ENCODE measurements at places on chromosomes 2 and 18.

DNA sequence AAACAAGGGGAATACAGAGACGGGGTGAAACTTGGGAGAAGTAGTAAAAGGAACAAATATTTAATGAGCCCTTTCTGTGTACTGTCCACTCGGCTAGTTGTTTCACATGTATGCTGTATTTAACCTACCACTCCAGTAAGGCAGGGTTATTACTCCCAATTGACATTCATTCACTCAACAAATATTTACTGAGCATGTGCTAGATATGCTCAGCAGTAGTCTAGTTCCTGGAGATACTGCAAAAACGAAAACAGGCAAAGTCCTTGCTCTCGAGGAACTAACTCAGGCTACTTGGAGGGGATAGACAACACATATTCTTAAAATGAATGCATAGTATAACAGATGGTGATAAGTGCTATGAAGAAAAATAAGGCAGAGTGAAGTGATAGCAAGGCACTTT lies 207.3 kb downstream of the SS18 start:
- no peak for DNase-seq

- DNase-seq = no peak
These were observed 245.7 kb downstream of the IKZF2 start for GRCh38 chr2:212905640-212906201.

GRCh38 chr2:1307670-1308069 lies 105.6 kb upstream of the TPO start:
- no peak for DNase-seq

GRCh38 chr2:222701721-222702131 lies 30.3 kb downstream of the MOGAT1 start:
- no peak for DNase-seq

DNA sequence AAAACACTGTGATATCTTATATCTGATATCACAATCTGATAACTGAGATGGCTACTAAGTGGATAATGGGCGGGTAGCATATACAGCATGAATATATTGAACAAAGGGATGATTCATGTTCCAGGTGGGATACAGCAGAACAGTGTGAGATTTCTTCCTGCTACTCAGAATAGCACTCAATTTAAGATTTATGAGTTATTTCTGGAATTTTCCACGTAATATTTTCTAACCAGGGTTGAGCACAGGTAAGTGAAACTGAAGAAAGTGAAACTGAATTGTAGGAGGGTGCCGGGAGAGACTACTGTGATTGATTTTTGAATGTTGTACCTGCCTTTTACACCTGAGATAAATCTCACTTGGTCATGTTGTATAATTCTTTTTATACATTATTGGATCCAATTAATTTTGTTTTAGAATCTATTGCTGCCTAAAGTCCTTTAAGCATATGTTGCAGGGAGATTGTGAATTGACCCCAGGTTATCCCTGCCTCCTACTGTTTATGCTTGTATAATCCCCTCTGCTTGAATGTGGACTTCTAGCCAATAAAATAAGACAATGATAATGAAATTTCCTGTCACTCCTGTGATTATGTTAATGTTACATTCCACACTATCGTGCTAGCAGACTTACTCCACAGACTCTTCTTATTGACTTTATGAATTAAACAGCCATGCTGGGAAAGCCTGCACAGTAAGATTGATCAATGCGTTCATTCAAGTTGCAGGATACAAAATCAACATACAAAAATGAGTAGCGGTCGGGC lies 67.6 kb upstream of the RBBP8 start:
- DNase-seq = no peak

- DNase-seq = no peak
These were observed 226.0 kb upstream of the TANK start for GRCh38 chr2:160934263-160934662.

GRCh38 chr18:42028247-42028832 lies 73.3 kb downstream of the PIK3C3 start:
- DNase-seq = peak; percentile 36

DNA sequence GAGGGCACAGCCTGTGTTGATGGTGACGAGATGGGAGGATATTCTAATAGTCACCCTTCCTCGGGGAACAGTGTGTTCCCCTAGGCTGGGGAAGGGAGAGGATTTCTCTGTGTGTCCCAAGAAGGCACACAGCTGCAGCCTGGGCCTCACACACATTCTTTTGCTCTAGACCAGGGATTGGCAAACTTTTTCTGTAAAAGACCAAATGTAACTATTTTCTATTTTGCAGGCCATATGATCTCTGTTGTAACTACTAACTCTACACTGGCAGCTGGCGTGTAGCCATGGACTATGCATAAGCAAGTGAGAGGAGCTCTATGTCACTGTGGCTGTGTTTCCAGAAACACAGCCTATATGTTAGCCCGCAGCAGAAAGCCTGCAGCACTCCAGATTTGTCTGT lies 65.8 kb downstream of the ARHGAP28 start:
- no peak for DNase-seq

- DNase-seq = no peak
These were observed 180.3 kb downstream of the GCA start for GRCh38 chr2:162524192-162524591.

All from NB4 (cell line).